ENCODE measurements at places on chromosomes 1 and 21.

DNA sequence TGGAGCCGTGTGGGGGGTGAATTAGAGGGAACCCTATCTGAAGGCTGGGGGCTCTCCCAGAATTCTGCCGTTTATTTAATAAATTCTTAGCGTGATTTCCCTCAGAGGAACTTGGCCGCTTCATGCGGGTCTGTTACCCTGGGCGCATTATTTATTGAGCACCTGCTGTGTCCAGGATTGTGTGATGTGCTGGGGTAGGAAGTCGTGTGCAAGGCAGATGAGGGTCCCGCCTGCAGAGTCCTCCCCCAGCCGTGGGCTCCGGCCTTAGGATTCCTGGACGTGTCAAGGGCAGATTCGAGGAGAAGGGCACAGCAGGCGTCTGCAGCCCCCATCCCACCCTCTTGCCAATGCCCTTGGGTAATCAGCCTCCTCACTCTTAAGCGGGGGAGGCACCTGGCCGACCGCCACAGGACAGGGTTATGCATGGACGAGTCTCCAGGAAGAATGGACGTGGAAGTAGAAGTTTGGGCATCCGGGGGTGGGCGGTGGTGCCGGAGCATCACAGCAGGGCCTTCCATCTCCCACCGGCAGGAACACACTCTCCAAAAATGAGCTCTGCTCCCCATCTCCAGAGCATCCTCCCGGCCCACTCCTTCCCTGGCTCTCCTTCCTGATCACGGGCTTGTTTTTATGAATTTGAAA is 233.3 kb upstream of the C1orf174 start:
- DNase-seq, result no peak

DNA sequence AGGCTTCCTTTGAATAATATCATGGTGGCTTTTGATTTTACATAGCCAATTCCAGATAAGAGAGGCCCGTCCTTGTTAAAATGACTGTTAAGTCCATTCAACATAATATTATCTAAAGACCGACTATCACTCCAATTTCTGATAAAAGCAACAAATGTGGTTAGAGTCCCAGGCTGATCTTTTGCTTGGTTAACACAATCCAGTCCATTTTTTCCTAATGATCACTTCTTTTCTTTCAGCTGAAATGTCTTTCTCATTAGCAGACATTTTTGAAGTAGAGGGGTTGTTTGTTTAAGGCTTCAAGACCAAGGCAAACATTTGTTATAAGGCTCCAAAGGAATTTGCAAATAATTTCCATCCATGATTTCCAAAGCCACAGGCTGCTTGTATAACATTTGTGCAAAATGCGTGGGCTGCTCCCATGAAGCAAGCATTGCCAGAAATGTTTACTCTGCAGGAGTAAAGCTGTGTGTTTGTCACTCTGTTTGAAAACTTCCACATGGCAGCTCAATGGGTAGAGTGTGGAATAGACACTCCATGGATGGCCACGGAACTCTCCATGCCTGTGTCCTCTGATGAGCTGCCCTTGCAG is 111.5 kb downstream of the PSMG1 start:
- no peak for DNase-seq

DNA sequence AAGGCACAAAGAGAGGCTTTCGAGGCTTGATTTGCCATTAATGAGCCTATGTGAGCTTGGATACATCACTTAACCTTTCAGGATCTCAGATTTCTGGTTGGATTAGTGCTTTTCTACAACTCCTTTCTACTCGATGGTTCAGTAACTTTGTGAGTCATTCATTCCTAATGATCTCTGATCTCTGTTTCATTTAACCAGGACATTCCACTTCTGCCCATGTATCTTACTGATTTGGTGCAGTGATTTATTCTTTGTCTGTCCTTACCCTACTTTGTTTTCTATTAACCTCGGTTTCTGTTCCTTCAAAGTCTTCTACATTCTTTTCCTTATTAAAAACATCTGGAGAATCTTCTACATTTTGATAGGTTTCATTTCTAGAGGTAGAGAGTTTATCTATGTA is 94.6 kb upstream of the ZBTB18 start:
- no peak for DNase-seq

DNA sequence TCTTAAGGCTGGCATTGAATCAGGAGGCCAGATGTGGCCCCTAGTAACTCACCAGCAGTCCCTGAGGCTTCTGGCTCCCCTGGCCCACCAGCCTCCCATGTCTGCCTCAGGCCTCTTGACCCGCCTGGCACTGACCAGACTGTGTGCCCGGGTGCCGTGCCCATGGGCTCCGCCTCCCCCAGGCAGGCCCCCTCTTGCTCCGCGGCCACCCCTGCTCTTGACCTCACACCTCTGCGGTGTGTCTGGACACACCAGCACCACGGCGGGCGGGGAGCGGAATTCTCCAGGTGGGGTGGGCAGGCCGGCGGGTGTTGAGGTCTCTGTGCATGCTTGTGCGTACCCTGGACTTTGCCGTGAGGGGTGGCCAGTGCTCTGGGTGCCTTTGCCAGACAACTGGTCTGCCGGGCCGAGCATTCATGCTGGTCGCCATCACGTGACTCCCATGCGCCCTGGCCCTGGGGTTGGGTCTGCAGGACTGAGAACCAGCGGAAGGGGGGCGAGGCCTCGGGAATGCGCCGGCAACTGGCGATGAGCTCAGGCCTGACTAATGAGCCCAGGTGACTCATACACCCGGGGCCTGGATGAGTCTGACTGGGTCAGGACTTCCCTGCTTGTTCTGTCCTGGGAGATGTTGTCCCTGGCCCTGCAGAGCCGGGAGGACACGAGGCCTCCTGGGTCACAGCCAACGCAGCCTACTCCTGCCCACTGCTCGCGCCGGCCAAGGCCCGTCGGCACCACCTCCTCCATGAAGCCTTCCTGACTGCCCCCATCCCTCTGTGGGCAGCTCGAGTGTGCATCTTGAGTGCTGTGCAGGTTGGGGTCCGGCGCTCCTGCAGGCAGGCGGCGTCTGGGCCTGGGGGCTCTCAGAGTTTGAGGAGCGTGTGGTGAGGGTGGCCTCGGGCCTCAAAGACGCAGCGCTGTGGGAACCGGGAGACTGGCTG is 22.6 kb downstream of the COL18A1 start:
- no peak for DNase-seq

DNA sequence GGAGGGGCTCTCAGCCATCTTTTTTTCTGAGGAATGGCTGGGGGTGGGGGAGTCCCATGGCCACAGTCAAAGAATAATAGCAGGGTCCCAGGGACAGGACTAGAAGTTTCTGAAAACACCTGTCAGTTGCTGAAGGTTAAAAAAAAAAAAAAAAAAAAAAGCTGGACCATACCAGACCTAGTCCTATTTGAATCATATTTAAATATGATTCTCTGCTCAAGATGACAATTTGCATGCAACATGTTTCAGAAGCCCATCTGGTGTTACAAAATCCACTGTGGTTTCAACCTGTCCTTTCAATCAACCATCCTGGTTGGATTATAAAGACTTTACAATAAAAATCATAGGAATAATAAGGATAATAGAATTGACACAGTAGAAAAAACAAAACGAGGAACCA is 153.7 kb downstream of the TENT5C start:
- DNase-seq, result no peak

DNA sequence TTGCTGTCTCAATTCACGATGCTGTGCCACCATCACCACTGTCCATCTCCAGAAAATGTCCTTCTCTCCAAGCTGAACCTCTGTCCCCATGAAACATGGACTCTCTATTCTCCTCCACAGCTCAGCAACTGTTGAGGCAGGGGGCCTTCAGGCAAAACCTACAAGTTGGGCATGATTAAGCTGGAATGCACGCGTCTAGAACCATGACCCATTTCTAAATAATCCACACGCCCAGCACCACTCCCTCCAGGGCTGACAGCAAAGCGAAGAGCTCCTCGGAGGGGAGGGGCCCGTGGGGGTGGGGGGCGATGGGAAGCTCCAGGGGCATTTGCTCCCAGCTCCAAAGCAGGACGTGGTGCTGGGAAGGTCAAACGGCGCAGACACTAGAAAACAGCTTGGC is 3.3 kb upstream of the HES5 start:
- DNase-seq, result no peak

- peak; percentile 28 for DNase-seq
Observed at GRCh38 chr21:37367703-37368540, 1.3 kb downstream of the DYRK1A start.

DNA sequence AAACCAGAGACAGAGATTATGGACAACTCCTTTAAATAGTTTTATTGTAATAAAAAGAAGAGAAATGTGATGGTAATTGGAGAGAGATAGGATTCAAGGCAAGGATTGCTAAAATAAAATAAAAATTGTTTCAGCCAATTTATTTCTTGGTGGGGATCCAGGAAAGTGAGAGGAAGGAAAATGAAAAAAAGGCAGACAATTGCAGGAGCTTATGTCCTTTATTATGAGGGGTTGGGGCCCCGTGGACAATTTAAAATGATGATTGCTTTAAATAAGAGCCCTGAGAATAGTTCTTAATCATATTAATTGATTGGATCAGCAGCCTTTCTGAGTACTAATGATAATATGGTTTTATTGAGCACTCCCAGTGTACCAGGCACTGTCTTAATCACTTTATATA is 40.2 kb downstream of the RGS2 start:
- DNase-seq, result no peak

DNA sequence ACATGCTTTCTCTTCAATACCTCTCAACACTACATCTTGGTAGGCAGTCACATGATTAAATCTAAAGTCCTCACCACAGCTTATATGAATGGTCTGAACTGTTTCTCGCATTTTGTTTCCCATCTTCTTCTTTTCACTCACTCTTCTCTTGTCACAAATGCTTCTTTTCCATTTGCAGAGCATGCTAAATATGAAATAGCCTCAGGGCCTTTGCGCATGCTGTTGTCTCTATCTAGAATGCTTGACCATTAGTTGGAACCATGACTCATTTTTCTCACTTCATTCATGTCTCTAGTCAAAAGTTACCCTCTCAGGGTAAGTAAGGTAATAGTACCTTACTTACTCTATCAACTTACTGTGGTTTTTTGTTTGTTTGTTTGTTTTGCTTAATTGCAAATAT is 239.7 kb downstream of the PTPRC start:
- no peak for DNase-seq

DNA sequence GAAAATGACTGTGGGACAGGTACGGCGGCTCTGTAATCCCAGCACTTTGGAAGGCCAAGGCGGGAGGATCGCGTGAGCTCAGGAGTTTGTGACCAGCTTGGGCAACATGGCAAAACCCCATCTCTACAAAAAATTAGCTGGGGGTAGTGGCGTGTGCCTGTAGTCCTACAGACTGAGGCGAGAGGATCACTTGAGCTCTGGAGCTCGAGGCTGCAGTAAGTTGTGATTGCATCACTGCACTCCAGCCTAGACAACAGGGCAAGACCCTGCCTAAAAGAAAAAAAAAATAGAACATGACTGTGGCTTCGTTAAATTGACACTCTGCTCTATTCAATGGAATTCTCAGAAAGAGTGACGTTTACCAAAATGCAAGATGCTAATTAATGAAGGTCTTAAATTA is 3.9 kb upstream of the DBT start:
- no peak for DNase-seq

GRCh38 chr1:29806646-29807319 is 570.5 kb downstream of the PTPRU start:
- DNase-seq, result no peak

- no peak for DNase-seq
Observed at GRCh38 chr1:154969860-154970452, 591 bp downstream of the SHC1 start.

DNA sequence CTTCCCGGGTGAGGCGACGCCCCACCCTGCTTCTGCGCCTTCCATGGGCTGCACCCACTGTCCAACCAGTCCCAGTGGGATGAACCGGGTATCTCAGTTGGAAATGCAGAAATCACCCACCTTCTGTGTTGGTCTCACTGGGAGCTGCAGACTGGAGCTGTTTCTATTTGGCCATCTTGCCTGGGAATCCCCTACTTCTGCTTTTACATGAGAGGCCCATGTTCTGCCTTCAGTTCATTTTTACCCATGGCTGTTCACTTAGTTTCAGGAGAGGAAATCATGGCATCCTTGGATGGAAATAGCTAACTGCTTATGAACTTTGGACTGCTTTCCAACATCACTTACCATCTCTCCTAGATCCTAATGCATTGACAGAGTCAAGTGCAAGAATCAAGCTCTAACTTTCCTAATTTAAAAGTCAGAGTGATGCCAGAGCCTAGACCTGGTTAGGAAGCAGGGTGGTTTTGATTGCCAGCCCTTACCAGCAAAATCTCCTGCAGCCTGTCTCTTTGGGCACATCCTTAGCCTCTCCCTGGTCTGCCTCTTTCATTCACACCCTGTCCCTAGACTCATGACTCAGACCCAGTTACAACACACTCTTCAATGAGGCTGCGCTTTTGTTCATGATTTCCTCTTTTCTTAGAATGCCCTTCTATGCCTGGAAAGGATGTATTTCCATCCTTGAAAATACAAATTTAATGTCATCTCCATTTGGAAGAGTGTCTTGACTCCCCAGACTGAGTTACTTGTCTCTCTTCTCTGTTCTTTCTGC is 137.2 kb downstream of the KCTD3 start:
- no peak for DNase-seq

DNA sequence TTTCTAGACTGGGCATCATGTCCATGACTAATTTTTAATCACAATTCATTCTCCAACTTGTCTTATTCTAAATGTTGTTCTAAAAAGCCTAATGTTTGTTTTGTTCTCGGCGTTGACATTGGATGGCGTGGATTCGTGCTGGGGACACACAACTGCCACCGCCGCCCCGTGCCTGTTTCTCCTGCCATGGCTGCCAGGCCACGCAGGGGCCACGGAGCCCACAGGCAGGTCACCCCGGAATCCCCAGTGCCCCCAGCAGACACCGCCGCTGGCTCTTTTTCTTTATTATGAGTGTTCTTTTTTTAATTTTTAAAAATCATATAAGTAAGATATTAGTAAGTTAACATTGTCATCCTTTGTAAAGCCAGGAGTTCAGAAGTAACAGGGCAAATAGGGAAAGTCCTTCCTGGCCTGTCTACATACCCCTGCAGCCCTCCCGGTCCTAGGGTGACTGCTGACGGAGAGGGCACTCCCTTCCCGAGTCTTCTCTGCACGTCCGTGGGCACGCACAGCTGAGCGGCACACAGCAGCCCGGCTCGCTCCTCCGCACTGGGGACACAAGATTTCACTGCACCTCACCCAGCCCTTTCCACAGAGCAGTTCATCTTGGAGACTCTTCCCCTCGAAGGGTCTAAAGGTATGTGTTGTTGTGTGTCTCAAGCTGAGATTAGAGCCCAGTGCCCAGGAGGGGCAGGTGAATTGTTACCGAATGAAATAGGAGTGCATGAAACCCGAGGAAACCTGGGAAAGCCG is 32.1 kb downstream of the KRTAP10-1 start:
- DNase-seq, result no peak

GRCh38 chr1:82263396-82263795 is 462.7 kb downstream of the ADGRL2 start:
- no peak for DNase-seq

- no peak for DNase-seq
Observed at GRCh38 chr1:104801344-104801743, 1051.6 kb downstream of the AMY1C start.
